ENCODE measurements at places on chromosomes 7 and 10.

- DNase-seq, result no peak
Measured at GRCh38 chr7:105519353-105519752, 2.7 kb downstream of the PUS7 start.

GRCh38 chr7:106064771-106065574 lies 47.1 kb downstream of the SYPL1 start:
- peak; percentile 86 for DNase-seq

GRCh38 chr7:3042861-3043489 lies 692 bp downstream of the CARD11 start:
- no peak for DNase-seq

DNA sequence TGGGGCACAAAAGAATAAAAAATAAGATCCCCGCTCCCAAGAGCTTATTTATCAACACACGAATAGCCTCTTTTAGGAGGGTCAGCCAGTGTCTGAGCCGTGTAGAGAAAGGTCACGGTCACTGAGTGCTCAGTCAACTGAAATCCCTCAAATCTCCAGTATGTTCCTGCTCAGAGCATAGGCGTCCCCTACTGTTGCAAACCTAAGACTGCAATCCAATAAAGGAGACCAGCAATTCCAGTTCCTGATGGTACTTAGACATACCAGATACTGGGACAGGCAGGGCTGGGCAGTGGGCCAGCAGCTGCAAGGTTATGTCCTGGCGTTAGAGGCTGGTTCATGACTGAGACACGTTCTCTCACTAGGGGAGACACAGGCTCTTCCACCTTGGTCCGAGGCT lies 93.6 kb downstream of the CACNB2 start:
- no peak for DNase-seq

DNA sequence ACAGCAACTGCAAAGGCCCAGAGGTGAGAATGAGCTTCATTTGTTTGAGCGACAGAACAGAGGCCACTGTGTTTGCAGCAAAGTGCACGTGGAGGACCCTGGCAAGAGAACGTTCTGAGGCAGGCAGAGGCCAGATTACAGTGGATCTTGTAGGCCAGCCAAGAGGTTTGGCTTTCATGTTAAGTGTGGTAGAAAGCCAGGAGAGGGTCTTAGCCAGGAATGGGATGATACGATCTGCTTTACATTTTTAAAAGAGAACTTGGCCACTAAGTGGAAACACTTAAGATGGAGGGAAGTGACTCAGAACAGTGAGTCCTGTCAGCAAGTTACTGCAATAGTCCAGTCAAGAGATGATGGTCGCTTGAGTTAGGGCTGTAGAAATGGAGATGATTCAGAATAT lies 4.6 kb downstream of the CCDC136 start:
- DNase-seq, result peak; percentile 75

GRCh38 chr10:131998050-131998844 lies 16.5 kb upstream of the BNIP3 start:
- no peak for DNase-seq

- DNase-seq, result no peak
Measured at GRCh38 chr7:131493581-131493980, 62.8 kb downstream of the PODXL start.

GRCh38 chr10:42177077-42177792 lies 461.1 kb downstream of the ZNF33B start:
- no peak for DNase-seq

- no peak for DNase-seq
Measured at GRCh38 chr10:100869399-100869798, 43.4 kb upstream of the SLF2 start.

GRCh38 chr10:1232164-1232911 lies 176.2 kb downstream of the WDR37 start:
- no peak for DNase-seq

- no peak for DNase-seq
Measured at GRCh38 chr7:1386623-1387220, 72.5 kb downstream of the MICALL2 start.

DNA sequence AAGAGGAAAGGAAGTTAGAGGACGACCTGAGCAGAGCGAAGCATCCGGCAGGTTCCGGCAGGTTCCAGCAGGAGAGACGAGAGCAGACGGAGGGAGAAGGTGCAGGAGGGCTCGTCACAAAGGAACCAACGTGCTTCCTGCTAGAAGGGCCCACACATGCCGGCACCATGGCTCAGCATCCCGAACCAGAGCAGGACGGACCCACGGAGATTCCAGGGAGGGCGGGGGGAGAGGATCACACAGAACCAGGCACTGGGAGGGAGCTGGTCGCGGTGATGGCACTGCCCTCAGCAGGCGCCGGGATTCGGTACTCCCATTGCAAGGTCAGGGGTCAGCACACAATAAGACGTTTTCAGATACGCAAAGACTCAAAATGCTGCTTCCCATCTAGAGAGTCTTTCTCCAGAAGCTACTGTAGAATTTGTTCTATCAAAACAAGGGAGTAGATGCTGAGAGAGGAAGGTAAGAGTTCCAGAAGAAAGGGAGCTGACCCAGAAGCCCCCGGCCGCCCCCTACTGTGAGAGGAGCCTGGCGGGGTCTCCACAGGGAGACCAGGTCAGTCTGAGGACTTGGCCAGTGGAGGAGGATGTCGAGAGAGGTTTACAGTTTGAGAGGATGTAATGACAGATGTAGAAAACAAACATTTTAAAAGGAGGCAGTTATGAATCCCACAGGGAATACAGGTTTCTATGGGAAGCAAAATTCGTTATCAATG lies 23.6 kb upstream of the PWWP2B start:
- DNase-seq, result no peak

- DNase-seq, result no peak
Measured at GRCh38 chr10:62454687-62455397, 80.7 kb downstream of the ZNF365 start.

DNA sequence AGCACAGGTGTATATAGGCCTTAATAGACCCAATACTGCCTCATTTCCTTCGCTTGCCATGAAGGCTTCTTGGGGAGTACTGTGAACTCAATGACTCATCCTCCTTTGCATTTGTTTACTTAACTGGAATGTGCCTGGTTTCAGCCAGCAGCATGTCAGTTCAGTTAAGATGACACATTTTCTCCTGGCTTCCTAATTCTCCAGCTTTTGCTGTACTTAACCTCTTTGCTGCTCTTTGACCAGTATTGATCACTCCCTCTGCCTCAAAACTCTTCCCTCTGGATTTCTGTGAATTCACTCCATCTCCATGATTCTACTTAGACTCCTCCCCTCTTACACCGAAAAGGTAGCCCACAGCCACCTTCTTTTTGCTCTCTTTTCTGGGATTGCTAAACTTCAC lies 135.7 kb downstream of the MAGI2 start:
- peak; percentile 17 for DNase-seq

GRCh38 chr10:82914655-82915136 lies 1039.7 kb downstream of the NRG3 start:
- DNase-seq, result no peak

GRCh38 chr7:48420206-48420605 lies 248.9 kb downstream of the ABCA13 start:
- DNase-seq, result peak; percentile 78

GRCh38 chr7:52863652-52864051 lies 171.8 kb upstream of the POM121L12 start:
- no peak for DNase-seq

DNA sequence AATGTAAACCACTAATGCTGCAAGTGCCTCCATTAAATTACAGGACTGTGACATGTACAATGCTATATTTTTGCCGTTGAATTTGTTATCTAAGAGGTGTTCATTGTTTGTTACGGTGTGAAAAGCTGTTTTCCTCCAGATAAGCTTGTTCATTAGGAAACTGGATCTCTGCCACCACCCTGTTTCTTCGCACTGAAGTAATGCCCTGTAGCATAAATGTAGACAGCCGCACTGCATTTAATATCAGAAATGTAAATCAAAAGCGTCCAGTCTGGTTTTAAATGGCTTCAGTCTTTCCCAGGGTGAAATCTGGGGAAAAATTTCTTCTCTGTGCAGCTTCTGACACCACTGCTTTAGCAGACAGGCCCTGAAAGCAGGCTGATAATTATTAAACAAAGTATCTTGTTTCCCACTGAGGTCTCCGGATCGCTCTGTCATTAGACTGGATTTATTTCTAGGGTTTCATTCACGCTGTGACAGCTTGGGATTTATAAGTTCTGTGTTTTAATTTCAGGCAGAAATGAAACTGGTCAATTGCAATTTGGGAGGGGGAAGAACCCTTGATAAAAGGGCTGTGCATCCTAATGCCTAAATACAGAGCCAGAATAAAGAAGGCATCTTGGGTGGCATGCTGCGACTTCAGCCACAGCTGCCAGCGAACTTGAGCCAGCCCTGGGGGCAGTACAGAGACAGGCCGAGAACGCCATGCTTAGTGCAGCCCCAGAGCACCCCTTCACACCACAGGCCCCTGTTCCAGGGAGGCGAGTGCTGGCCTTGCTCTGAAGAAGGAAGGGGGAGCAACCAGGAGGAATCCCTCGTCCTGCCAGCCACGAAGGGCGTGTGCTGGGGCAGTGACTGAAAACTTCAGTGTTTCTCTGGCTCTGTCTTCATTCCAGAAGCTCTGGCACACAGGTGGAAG lies 547.7 kb upstream of the GALNT17 start:
- DNase-seq, result no peak

- DNase-seq, result no peak
Measured at GRCh38 chr10:86316274-86316835, 50.2 kb downstream of the GRID1 start.

DNA sequence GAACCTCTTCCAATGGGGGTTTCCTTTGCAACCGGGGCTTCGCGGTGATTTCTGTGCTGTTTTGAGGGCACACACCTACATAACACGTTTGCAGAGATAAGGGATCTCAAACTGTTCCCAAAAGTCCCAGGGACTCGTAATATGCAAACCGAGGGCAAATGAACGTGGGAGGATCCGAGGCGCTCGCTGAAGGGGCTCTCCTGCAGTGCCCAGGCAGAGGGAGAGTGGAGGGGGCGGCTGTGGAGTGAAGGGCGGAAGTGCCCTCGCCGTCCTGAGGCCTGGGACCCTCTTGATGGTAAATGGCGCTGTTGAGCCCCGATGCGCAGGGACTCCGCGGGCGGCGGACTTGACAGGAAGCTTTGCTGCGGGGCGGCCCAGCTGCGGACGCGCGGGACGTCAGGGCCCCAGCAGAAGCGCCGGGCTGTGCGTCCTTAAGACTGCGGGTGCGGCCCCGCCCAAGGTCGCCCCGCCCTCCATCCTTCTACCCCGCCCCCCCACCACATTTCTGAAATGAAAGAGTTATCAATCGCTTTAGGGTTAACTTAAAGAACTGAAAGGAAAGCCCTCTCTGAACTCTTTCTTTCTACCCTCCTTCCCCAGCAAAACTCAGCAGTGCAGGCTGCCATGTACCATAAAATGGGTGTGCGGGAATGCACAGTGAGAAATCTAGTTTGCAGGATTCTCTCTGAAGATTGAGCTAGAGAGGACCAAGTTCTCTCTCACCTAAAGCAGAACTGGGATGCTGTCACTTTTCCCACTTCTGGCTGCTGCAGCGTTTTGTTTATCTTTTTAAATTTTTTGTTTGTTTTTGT lies 151.8 kb upstream of the YAE1 start:
- DNase-seq, result peak; percentile 40

GRCh38 chr10:93758891-93759410 lies 1.2 kb downstream of the LGI1 start:
- no peak for DNase-seq

GRCh38 chr10:100945754-100946153 lies 23.6 kb upstream of the SEMA4G start:
- no peak for DNase-seq

- no peak for DNase-seq
Measured at GRCh38 chr10:76119036-76119435, 687.6 kb downstream of the LRMDA start.

- DNase-seq, result no peak
Measured at GRCh38 chr7:149281508-149282330, 19.7 kb downstream of the ZNF783 start.

- no peak for DNase-seq
Measured at GRCh38 chr7:5620459-5620881, 161.0 kb downstream of the RNF216 start.

DNA sequence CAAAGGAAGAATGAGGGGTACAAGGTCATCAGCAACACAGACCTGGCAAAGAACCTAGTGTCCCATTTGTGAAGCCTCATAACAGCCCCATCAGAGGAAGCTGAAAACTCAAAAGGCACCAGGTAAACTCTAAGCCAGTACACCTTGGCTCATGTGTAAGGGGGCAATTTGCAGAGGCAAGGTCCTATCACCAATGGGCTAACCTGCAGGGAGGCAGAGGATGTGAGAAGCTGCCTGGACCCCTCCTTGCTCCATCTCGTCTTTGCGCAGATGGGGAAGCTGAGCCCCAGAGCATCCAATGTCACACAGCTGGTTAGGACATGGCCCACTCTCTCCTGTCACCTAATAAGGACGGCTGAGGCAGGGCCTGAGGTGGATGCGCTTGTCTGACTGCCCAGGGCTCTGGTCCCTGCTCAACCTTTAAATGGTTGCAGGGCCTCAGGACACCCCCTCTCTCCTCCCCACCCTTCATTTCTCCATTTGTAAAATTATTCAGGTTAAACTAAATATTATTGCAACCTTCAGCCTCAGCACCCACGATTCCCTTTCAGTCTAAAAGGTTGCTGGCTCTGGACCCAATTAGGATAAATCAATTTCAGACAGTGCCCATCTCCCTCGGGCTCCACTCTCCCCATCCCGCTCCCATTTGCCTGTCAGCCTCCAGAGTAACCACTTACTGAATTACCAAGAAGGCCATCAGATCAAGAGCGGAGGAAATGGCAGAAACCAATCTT lies 135.3 kb downstream of the OAT start:
- no peak for DNase-seq

DNA sequence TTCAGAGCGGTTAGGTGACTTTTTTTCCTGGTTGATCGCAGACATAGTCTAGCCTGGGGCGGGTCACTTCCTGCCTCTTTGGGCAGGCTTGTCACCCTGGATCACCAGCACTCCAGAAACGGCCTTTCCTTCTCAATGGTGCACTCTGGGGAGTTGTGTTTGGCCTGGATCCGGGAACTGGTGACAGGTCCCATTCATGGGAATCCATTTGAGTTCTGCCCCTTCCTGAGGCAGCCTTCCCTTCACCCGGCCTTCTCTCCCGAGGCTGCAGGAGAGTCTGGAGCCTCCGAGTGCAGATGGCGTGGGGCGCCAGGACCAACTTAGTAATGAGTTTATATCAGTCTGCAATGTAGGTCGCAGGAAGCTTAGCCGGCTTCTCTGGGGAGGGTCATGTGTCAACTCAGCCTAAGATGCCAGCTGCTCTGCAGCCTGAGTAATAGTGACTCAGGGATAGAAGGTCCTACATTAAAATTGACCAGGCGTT lies 54.2 kb downstream of the TACR2 start:
- DNase-seq, result no peak

DNA sequence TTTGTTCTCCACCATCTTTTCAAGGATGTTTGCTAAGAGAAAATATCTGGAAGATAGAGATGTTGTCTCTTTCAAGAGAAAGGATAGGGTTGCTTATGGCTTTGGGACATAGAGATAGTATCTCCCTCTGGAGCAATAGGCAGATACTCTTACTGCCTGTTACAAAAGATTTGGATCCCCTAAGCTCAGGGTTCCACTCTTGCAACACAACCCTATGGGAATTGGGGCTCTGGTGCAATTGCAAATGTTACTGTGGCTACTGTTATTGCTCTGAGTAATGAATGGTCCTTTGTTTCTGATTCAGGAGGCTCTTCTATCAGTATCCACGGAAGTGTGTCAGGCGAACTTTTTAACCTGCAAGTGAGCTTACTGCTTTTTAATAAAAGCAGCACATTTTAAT lies 88.8 kb downstream of the GPR85 start:
- DNase-seq, result no peak
